ENCODE measurements at places on chromosomes 5 and 9.
A peak's percentile ranks its signal among the peaks of the same experiment; 100 is the strongest.

DNA sequence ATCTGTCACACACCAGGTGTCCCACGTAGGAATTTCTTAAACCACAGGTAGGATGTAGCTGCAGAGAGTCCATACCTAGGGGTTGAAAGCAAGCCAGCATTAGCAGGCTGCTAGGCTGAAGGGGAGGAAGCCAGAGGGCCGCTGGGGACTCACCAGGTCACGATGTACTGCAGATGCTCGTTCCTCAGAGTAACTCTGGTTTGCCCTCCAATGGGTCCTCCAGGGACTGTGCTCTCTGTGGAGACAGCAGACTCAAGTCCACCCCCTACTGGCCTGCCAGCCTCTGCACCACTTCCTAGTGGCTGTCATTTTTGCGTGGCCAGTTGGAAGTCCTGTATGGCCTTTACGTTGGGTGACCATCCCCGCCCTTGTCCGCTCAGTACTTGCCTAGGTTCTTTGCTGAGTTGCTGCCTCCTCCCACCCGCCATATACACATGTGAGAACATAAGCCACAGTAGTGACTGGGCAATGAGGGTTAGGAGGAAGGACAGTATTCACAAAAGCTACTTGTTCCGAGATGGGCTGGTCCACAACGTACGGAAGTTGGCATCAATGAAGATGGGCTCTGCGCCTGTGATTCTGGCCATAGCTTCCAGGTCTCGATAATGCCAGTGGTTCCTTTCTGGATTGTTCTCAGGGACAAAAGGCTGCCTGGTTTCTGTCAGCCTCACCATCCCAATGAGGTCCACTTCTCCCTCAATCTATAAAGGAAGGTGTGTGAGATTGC, 4.1 kb downstream of the RPL7A start:
- H3K27me3 ChIP-seq = peaks cover 15% of the 10 kb centered on the region
- peaks cover 39% of the 10 kb centered on the region for H3K36me3 ChIP-seq
- peak; percentile 56 for DNase-seq
- no peak overlapping the region for H3K27ac ChIP-seq
- peak overlapping the region; percentile 74 for H3K4me3 ChIP-seq
- H3K4me1 ChIP-seq = peaks cover 15% of the 10 kb centered on the region

- H3K36me3 ChIP-seq = no peaks in the 10 kb centered on the region
- no peak overlapping the region for H3K4me3 ChIP-seq
- no peaks in the 10 kb centered on the region for H3K27me3 ChIP-seq
- DNase-seq = no peak
These were observed 176.1 kb downstream of the ATPSCKMT start for GRCh38 chr5:10073441-10074104.

DNA sequence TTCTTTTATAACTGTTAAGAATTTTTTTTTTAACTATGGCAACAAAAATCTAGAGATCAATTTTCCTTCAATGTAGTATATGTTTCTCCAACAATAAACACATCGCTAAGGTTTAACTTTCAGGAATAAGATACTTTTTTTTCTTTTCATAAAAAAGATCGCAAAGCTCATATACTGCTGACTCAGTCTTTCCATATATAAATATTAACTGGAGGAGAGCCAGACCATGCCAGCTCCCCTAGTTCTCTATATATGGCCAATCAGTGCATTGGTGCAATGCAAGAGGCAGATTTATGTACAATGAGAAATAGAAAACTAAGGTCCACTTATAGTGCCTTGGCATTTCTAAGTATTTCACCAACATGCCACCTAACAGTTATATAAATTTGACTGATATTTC, 89.2 kb upstream of the GAS1 start:
- H3K4me3 ChIP-seq = no peak overlapping the region
- no peaks in the 10 kb centered on the region for H3K36me3 ChIP-seq
- H3K27me3 ChIP-seq = peaks cover 1% of the 10 kb centered on the region
- no peak overlapping the region for H3K27ac ChIP-seq

- H3K36me3 ChIP-seq = no peaks in the 10 kb centered on the region
- H3K27me3 ChIP-seq = no peaks in the 10 kb centered on the region
- no peak overlapping the region for H3K4me3 ChIP-seq
- H3K4me1 ChIP-seq = no peaks in the 10 kb centered on the region
- H3K27ac ChIP-seq = no peak overlapping the region
- no peak for DNase-seq
These were observed 37.1 kb downstream of the GLIS3 start for GRCh38 chr9:4262735-4263141.

- no peak for DNase-seq
- no peak overlapping the region for H3K27ac ChIP-seq
- H3K4me3 ChIP-seq = no peak overlapping the region
- no peaks in the 10 kb centered on the region for H3K27me3 ChIP-seq
- H3K36me3 ChIP-seq = peaks cover 8% of the 10 kb centered on the region
These were observed 60.6 kb upstream of the SYK start for GRCh38 chr9:90741036-90741435.

DNA sequence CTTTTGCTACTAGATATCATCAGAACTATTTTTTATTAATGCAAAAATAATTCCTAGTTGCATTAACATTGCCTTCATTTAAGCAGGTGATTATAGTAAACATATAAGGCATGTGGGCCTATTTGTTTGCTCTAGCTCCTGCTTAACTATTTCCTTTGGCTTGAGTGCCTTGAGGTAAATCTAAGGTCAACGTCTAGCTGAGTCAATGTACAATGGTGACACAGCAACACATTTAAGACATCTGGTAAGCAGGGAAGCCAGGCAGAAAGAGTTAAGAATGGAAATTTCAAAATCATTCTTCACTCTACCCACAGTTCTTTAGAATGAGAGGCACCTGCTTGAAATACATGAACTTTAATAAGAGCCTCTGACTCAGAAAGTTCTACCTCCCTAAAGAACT, 111.9 kb upstream of the FST start:
- H3K36me3 ChIP-seq = no peaks in the 10 kb centered on the region
- no peak for DNase-seq
- H3K27me3 ChIP-seq = no peaks in the 10 kb centered on the region
- no peak overlapping the region for H3K4me3 ChIP-seq

GRCh38 chr9:34272101-34272541, 56.9 kb downstream of the KIF24 start:
- H3K36me3 ChIP-seq = no peaks in the 10 kb centered on the region
- no peaks in the 10 kb centered on the region for H3K4me1 ChIP-seq
- H3K27ac ChIP-seq = no peak overlapping the region
- no peak overlapping the region for H3K4me3 ChIP-seq

GRCh38 chr5:102670224-102670836, 84.8 kb upstream of the PAM start:
- H3K27ac ChIP-seq = no peak overlapping the region
- no peak overlapping the region for H3K4me3 ChIP-seq
- peak; percentile 44 for DNase-seq
- no peaks in the 10 kb centered on the region for H3K4me1 ChIP-seq
- no peaks in the 10 kb centered on the region for H3K27me3 ChIP-seq
- no peaks in the 10 kb centered on the region for H3K36me3 ChIP-seq

DNA sequence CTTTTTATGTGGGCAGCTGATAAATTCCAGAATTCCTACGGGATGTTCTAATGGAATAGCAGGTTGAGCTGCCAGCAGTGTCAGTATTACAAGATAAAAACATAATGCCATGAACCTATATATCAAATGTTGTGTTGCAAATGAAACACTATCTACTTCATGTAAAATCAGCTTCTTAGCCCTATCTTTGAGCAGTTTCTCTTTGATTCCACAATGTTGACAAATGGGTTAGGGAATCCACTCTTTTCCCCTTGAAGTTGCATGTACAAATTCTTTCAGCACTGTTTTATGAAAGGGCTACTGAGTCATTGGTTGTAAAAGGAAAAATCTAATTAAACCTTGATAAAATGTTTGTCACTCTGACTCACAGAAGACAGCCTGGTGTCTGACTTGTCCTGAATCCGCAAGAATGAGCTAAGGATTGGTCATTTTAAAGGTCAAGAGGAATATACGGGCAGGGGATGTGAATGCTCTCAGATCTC, 950.6 kb upstream of the NUDT12 start:
- no peaks in the 10 kb centered on the region for H3K27me3 ChIP-seq
- H3K4me1 ChIP-seq = no peaks in the 10 kb centered on the region
- H3K36me3 ChIP-seq = no peaks in the 10 kb centered on the region
- H3K4me3 ChIP-seq = no peak overlapping the region
- no peak overlapping the region for H3K27ac ChIP-seq

Measured in endothelial cell (in vitro differentiated cells).